ENCODE measurements at places on chromosomes 3 and 15.

GRCh38 chr3:54660714-54661132 lies 267.1 kb downstream of the LRTM1 start:
- H3K4me1 ChIP-seq: no peaks in the 10 kb centered on the region
- DNase-seq: no peak
- no peaks in the 10 kb centered on the region for H3K27me3 ChIP-seq
- H3K27ac ChIP-seq: no peak overlapping the region
- H3K4me3 ChIP-seq: no peak overlapping the region

DNA sequence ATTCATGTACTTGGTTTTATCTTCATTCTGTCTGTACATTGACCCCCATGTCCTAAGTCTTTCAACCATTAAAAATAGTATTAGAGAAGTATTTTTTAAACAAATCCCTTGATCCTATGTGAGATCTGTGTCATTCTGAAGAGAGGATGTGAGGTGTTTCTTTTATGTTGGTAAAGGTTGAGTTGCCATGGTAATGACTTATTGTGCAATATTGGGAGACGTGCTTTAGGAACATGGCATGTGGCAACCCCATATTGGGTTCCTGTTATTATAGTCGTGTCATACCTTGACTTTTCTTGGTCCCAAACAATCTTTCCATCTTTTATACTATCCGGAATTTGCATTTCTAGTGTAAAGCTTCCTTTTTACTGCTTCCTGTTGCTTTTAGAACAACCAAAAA lies 203.1 kb downstream of the KCNAB1 start:
- no peaks in the 10 kb centered on the region for H3K36me3 ChIP-seq
- no peak for DNase-seq
- H3K4me3 ChIP-seq: no peak overlapping the region
- H3K27me3 ChIP-seq: peaks cover 8% of the 10 kb centered on the region
- H3K27ac ChIP-seq: no peak overlapping the region
- H3K4me1 ChIP-seq: no peaks in the 10 kb centered on the region

DNA sequence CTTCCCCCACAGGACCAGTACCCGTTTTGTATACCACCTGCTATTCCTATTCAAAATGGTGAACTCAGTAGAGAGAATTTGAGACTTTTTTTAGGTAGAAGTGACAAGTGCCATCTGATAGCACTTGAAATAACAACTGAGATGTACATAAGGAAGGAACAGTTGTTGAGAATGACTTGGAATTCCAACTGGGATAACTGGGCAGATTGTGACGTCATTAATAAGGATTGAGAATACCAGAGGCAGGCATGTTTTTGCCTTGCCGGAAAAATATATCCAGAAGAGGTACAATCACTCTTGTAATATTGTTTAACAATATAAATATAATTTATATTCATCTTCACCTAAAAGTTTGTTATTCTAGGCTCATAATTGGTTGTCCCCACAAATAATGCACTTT lies 454.1 kb upstream of the RGMA start:
- H3K27ac ChIP-seq: no peak overlapping the region
- H3K36me3 ChIP-seq: peaks cover 5% of the 10 kb centered on the region
- no peak for DNase-seq
- H3K4me1 ChIP-seq: no peaks in the 10 kb centered on the region

DNA sequence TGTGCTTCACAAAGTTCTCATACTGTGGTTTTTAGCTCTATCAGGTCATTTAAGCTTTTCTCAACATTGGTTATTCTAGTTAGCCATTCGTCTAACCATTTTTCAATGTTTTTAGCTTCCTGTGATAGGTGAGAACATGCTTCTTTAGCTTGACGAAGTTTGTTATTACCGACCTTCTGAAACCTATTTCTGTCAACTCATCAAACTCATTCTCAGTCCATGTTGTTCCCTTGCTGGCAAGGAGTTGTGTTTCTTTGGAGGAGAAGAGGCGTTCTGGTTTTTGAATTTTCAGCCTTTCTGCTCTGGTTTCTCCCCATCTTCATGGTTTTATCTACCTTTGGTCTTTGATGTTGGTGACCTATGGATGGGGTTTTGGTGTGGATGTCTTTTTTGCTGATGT lies 120.9 kb downstream of the NFKBIZ start:
- no peak for DNase-seq
- H3K4me3 ChIP-seq: no peak overlapping the region
- no peak overlapping the region for H3K27ac ChIP-seq
- H3K36me3 ChIP-seq: peaks cover 5% of the 10 kb centered on the region

GRCh38 chr3:103403191-103403590 lies 968.4 kb downstream of the ZPLD1 start:
- DNase-seq: no peak
- H3K27me3 ChIP-seq: no peaks in the 10 kb centered on the region
- H3K4me1 ChIP-seq: no peaks in the 10 kb centered on the region

DNA sequence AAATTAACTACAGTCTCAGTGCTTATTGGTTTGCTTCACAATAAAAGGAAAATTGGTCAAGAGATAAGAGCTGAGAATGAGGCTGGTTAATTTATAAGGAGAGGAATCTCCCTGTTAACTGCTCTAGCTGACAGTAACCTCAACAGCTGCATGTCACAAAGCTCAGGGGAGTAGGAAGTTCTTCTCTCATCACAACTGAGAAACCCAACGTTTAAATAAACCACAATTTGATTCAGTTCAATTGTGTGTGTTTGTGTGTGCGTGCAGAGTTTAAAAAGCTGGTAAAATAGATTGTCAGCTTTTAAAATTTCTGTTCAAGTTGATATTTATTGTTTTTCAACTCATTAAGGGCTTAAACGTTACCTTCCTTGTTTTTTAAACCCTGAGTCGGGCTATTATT lies 3.5 kb upstream of the TGFBR2 start:
- H3K4me1 ChIP-seq: peaks cover 28% of the 10 kb centered on the region
- H3K27me3 ChIP-seq: no peaks in the 10 kb centered on the region
- H3K27ac ChIP-seq: no peak overlapping the region
- no peak for DNase-seq

GRCh38 chr15:81330366-81331090 lies 6.6 kb upstream of the STARD5 start:
- no peak for DNase-seq
- no peak overlapping the region for H3K27ac ChIP-seq
- H3K27me3 ChIP-seq: no peaks in the 10 kb centered on the region
- H3K4me1 ChIP-seq: peaks cover 10% of the 10 kb centered on the region
- no peaks in the 10 kb centered on the region for H3K36me3 ChIP-seq
- no peak overlapping the region for H3K4me3 ChIP-seq

GRCh38 chr15:85314633-85315032 lies 65.8 kb upstream of the AKAP13 start:
- H3K27ac ChIP-seq: no peak overlapping the region
- H3K36me3 ChIP-seq: no peaks in the 10 kb centered on the region

GRCh38 chr3:194137506-194138474 lies 1.8 kb downstream of the HES1 start:
- H3K27ac ChIP-seq: peak overlapping the region; percentile 28
- H3K4me3 ChIP-seq: peak overlapping the region; percentile 65
- H3K36me3 ChIP-seq: peaks cover 4% of the 10 kb centered on the region
- peaks cover 56% of the 10 kb centered on the region for H3K27me3 ChIP-seq
- peak; percentile 65 for DNase-seq
- peaks cover 34% of the 10 kb centered on the region for H3K4me1 ChIP-seq

Data from natural killer cell treated with Interleukin-12 subunit alpha and Interleukin-12 subunit beta and Interleukin-15 and Interleukin-18, amount 100 ng/mL, for 72 hours (primary cell).